PC-3 (cell line): ENCODE measurements at places on chromosomes 4 and X. TPM values are rescaled to one million over a fixed set of nuclear protein-coding genes. Genes with fewer than 3 reads are reported as not detected.

Gene DMD
- not detected in 2 replicates for total RNA-seq

Gene PABPC4L
- 0.47 and 1.2 TPM in 2 replicates for total RNA-seq

Gene TBC1D19
- 4.0 and 4.5 TPM in 2 replicates for total RNA-seq

Gene MTMR8
- total RNA-seq, result 0.46 and 0.87 TPM in 2 replicates

Gene C4orf54
- total RNA-seq, result 0.04 TPM in 1 of 2 replicates, not detected in the other

Gene BEX1
- 4.0 and 4.5 TPM in 2 replicates for total RNA-seq

Gene APLN
- total RNA-seq, result 8.5 and 11.6 TPM in 2 replicates

Gene WDR17
- total RNA-seq, result 0.69 and 1.3 TPM in 2 replicates

Gene SH3D19
- total RNA-seq, result 30.1 and 31.1 TPM in 2 replicates

Gene MAN2B2
- total RNA-seq, result 8.5 and 9.8 TPM in 2 replicates

Gene GDPD2
- total RNA-seq, result 0.04 TPM in 1 of 2 replicates, not detected in the other

Gene VSIG4
- total RNA-seq, result not detected in 2 replicates

Gene SRPX2
- total RNA-seq, result 12.2 and 19.3 TPM in 2 replicates

Gene AKAP14
- not detected in 2 replicates for total RNA-seq

Gene MFAP3L
- total RNA-seq, result 0.40 and 0.47 TPM in 2 replicates

Gene RHOXF1
- total RNA-seq, result not detected in 2 replicates

Gene MAGEA2B
- total RNA-seq, result not detected in 2 replicates

Gene CYLC1
- not detected in 2 replicates for total RNA-seq

Gene FGF16
- total RNA-seq, result not detected in 2 replicates

Gene EPHA5
- total RNA-seq, result 2.0 and 2.2 TPM in 2 replicates

Gene SLITRK2
- total RNA-seq, result 0.07 TPM in 1 of 2 replicates, not detected in the other

Gene TMEM187
- total RNA-seq, result 10.6 and 12.4 TPM in 2 replicates

Gene F8
- total RNA-seq, result 0.91 and 1.1 TPM in 2 replicates

Gene SCRG1
- total RNA-seq, result not detected in 2 replicates

Gene PRDM5
- 2.4 and 3.9 TPM in 2 replicates for total RNA-seq

Gene RHOXF2
- not detected in 2 replicates for total RNA-seq

Gene USP51
- 0.22 TPM in 1 of 2 replicates, not detected in the other for total RNA-seq

Gene UGT2B10
- not detected in 2 replicates for total RNA-seq
